ENCODE measurements at places on chromosomes 6 and 20.
A peak's percentile ranks its signal among the peaks of the same experiment; 100 is the strongest.

DNA sequence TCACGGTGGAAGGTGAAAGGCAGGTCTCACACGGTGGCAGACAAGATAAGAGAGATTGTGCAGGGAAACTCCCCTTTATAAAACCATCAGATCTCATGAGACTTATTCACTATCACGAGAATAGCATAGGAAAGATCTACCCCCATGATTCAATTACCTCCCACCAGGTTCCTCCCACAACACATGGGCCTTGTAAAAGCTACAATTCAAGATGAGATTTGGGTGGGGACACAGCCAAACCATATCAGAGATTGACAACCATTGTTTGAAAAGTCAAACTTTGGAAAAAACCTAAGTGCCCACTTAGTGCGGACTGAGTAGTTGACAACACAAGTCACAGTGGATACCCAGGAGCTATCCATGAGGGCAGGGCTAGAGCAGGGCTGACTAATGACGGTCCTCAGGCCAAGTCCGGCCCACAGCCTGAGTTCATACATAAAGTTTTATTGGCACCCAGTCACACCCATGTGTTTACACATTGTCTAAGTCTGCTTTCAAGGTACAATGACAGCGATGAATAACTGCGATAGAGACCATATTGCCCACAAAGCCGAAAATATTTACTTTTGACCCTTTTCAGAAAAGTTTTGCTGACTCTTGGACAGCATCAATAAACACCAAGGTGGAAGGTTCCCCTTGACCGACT lies 33.8 kb upstream of the PMEPA1 start:
- DNase-seq, result no peak

GRCh38 chr20:10218536-10219451 lies at the start of gene SNAP25:
TSS of gene SNAP25 (plus strand) at chr20:10218830. CDS start at chr20:10275492, 56,662 bp downstream.
- peak; percentile 78 for DNase-seq

GRCh38 chr20:13644010-13644409 lies 5.3 kb upstream of the TASP1 start:
- DNase-seq, result no peak

DNA sequence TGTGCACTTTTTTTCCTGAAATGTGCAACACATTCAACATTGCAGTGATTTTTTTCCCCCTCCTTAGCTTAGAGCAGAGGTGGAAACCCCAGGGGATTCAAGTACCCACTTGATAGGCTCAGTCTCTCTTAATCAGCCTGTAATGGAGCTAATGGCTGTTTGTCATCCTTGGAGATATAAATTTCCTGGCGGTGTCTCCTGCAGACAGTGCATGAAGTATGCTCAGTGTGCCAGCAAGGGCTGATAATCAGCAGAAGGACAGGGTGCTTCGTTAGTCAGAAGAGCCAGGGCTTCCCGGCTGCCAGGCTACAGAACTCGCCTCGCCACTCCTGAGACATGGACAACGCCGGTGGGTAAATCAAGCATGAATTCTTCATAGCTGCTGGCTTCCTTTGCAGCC lies 69.8 kb upstream of the PHACTR2 start:
- DNase-seq, result no peak

DNA sequence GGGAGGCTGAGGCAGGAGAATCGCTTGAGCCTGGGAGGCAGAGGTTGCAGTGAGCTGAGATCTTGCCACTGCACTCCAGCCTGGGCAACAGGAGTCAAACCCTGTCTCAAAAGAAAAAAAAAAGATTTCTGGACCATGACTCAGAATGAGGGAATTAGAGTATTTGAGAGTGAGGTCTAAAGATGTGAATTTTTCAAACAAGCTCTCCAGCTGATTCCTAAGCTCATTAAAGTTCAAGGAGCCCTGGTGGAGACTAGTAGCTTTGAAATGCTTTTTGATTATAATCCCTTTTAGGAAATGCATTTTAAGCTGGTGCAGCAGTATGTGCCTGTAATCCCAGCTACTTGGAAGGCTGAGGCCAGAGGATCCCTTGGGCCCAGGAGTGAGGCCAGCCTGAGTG lies 21.8 kb upstream of the SRF start:
- DNase-seq, result no peak

- no peak for DNase-seq
These were observed 49.1 kb upstream of the PLCB1 start for GRCh38 chr20:8082989-8083388.

DNA sequence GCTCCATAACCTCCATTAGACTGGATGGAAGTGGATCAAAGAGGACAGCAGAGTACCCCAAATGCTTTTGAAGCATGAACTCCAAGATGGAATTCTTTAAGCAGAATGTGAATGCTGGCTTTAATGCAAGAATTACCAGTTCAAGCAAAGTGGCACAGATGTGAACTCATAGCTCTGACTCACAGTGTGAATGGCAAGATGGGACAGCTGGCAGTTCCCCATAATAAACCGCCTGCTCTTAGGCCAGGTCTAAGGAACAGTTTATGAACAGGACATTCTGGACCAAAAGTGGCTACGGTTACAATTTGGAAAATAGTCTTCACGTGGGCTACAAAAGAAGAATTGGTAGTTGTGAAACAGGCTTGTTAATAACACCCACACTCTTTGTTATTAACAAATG lies 76.5 kb downstream of the SPTLC3 start:
- no peak for DNase-seq

DNA sequence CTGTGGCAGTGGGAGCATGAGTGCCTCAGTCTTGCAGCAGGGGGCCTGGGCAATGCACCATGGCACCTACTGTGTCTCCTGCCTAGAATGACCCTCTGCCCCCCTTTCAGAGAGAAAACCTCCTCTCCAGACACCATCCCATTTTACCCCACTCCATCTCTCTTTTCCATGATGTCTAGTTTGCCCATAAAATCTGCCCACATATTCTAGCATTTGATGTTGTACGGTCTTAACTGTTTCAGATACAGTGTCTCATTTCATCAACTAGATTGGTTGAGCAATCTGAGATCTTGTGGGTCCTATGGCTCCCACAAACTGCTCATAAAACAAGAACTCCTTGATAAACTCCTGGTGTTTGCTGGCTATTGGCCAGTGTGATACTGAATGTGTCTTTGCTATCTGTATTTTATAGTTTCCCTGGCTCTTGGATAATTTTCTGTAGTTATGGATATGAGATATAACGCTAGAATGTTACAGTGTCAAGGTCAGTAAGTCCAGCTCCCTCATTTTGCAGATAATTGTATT lies 8.1 kb downstream of the PNPLA1 start:
- DNase-seq, result no peak

DNA sequence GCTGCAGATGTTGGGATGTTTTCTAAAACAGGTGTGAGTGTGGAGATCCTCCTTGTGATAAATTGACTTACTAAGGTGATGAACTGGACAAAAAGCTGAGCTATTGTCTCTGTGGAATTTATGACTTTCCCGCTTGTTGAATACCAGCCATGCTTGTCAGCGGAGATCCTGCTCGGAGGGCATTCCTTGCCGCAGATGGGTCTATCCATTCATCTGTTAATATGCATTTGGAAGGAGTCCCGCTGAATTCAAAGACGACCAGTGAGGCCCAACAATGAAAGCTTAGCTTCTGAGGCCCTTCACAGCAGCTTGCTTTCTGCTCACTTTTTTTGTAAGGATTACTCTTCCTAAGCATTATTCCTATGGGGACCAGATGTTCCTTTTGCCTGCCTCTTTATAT lies 124.9 kb downstream of the TIAM2 start:
- no peak for DNase-seq

DNA sequence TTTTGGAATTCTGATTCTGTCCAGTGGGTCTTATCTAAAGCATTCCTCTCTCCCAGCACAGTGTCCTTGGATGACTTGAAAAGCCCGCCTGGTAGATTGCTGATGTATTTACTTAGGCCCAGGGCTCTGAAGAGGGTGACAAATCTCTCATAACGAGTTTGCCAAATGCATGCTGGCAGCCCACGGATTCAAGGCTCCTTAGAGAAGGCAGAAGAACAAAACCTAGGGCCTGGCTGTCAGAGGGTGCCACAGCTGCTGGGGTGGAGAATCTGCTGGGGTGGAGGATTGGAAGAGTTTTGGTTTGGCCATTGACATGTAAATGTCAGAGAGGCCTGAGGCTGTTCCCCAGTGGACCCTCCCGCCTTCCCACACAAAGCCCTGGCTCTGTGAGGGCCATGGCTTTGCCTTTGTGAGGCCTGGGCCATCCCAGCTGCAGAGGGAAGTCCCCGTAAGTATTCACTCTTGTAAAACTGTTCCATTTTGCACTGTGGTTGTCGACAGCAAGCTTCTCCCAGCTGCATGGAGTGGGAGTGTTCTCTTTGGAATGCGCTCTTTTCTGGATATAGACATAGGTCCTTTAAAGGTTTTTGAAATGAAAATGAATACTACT lies 50.3 kb downstream of the ANKRD6 start:
- peak; percentile 39 for DNase-seq

DNA sequence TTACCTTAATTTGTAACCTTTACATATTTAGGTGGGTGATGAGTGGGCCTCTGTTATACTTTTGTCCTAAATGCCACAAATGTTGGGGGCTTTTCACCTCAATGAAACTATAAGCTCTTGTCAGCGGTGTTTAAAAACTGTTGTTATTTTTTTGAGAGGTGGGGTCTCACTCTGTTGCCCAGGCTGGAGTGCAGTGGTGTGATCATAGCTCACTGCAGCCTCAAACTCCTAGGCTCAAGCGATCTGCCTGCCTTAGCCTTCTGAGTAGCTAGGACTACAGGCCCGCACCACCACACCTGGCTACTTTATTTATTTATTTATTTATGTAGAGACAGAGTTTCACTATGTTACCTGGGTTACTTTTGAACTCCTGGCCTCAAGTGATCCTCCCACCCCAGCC lies 66.7 kb downstream of the ZDHHC14 start:
- no peak for DNase-seq

DNA sequence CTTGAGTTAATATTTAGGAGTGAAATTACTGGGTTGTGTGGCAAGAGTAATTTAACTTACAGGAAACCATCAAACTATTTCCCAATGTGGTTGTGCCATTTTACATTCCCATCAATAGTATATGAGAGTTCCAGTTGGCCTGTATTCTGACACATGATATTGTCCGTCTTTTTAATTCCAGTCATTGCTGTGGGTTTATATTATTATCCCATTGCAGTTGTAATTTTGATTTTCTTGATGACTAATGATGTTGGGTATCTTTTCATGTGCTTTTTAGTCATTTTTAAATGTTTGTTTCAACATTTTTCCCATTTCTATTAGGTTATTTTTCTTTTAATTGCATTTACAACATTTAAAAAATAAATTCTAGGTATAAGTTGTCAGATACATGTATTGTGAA lies 614.0 kb downstream of the UTRN start:
- DNase-seq, result no peak

DNA sequence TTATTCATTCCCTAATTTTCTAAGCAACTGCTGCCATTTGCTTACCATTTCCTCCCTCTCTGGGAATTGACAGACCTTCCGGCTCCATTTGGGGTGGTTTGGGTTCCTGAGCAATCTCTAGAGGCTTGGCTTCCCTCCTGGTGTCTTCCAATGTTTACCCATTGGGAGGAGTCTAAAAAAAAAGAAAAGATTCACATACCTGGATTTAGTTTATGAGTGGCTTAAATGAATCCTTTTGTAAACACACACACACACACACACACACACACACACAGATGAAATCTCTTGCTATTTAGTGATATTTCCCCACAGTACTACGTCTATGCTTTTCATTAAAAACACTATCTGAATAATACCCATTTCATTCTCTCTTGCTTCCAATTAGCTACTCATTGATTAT lies 48.3 kb upstream of the TRAF3IP2 start:
- no peak for DNase-seq

DNA sequence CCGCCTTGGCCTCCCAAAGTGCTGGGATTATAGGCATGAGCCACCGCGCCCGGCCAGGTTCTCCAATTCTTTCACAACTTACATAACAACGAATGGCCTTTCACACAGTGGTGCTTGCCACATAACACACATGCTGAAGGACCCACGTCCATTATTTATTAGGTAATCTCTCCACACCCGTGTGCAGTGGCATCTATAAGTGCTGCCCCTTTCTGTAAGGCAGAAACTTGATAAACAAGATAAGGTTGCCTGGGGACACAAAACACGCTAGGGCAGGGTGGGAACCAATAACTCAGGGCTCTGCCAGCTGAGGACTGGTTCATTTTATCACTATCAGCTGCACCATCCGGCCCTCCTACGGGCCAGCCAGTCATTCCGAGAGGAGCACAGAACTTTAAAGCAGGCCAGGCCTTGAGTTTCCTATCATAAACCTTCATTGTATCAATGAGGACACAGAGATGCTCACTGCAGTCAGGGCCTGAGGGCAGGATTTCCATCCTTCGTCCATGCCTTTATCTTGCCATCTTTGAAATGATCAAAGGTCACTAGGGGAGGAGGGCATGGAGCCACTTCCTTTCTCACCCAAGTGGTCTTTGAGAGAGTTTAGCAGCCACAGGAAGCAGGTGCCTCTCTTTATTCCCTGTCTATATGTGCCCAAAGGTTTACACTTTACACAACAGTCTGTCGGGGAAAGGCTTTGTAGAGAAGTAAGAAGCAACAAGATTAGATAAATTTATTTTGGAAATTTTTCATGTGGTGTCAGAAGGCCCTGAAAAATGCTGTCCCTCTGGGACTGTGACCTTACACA lies 37.6 kb downstream of the GPLD1 start:
- no peak for DNase-seq

DNA sequence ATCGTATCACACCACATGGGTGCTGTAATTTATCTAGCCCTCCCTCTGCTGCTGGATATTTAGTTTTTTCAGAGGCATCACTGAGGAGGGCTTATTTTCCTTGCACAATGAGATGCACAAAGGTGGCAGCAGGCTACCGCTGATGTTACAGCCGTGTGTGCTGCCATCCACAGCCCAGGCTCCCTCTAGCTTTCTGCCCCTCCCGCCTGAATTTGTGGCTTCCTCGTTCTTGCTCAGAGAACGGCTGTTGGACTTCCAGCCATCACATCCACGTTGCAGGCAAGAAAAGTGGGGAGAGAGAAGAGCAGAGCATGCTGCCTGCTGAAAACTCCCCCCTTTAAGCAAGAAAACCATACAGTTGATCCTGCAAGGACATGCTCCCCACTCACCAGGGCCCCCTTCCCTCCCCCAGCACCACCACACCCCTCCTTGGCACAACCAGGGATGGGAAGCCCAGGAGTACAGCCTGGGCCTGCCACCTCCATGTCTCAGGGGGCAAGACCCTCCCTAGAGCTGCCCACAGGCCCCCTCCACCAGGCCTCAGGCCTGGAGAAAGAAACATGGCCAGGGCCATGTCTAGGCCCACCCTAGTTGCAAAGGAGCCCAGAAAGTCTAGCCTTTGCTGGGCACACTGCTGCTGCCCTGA lies 102.6 kb downstream of the MRPL14 start:
- no peak for DNase-seq

DNA sequence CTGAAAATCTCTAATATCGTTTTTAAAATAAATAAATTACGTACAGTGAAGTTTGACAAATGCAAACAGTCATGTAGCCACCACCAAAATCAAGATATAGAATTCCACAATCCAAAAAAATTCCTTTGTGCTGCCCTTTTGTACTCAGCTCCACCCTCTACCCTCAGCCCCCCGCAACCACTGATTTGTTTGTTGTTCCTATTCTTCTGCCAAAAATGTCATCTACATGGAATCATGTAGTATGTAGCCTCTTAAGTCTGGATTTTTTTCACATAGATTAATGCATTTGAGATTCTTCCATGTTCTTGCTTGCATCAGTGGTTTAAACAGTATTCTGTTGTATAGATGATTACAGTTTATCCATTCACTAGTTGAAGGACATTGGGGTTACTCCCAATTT lies 8.5 kb upstream of the REPS1 start:
- no peak for DNase-seq
